Stimulated activated naive CD4-positive, alpha-beta T cell (primary cell): ENCODE measurements at places on chromosomes 4 and X.

DNA sequence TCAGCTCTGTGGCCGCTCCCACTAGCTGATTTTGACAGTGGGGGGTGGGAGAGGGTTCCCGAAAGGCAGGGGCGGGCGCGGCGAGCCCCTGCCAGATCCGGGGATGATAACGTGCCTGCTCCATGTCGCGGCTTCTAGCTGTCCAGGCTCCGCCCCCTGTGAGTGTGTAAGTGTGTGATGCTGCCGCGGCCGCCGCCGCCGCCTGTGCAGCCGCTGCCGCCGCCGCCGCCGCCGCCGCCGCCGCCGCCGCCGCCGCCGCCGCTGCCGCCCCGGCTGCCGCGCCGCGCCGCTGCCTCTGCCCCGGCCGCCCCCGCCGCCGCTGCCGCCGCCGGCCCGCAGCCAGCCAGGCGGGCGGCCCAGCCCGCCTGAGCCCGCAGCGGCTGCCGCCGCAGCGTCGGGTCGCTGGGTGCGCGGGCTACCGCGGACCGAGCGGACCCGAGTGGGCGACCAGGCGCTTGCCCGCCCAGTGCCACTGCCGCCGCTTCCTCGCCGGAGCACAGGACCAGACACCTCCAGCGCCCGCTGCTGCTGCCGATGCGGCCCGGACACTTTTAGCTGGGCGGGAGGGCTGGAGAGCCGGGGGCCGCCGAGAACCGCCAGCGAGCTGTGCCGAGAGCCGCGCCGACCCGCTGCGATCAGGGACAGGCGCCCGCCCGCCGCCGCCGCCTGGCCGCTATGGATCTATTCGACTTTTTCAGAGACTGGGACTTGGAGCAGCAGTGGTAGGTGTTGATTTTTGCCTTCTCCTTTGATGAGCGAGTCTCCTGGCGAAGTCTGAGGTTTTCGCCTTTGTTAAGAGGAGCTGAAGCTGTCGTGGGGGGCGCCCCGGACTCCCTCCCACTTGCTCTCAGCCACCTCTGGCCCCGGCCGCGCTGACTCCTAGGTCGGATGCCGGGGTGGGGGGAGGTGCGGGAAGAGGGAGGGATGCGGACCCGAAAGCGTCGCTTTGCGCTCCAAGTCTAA, at the start of gene AFF2:
Gene AFF2, plus strand, starts transcription at position 195 of the 963 bp plus-strand sequence. Its CDS starts 481 bp downstream, at position 676.
- peak; percentile 22 for DNase-seq

GRCh38 chr4:156939801-156940200, 31.8 kb downstream of the PDGFC start:
- no peak for DNase-seq

- DNase-seq: no peak
These were observed 6.6 kb upstream of the PPM1K start for GRCh38 chr4:88291003-88291402.

- no peak for DNase-seq
These were observed 5.1 kb downstream of the EFNB1 start for GRCh38 chrX:68833855-68834331.

- DNase-seq: no peak
These were observed 154.9 kb downstream of the NPFFR2 start for GRCh38 chr4:72186714-72187113.
